GM20000 (cell line): ENCODE measurements at places on chromosomes 3 and 15.

- DNase-seq: no peak
Observed at GRCh38 chr3:117603097-117603496, 893.5 kb downstream of the TUSC7 start.

DNA sequence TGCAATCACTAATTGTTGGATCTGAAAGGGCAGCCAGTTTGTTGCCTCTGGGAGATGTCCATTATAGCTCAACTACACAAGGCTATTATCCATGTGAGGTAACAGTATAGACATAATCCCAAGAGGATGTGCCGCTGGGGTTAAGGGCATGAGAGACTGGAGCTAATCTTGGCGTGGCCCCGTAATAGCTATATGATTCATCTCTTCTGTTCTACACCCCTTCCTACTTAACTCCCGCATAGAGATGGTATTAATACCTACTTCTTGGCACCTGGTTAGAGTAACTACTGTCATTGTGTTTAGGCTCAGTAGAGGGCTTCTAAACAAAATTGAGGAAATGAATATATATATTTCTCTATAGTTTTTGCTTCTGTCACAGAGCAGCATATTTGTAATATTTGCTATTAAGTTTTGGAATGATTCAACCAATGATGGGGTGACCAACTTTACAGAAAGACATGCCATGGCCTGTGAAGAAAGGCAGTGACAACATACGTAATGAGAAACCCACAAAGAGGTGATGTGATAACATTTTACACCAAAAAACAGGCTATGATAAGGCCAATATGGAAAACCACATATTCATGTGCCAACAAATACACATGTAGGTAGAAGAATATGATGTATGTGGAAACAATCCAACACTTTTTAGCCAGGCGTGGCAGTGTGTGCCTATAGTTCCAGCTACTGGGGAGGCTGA is 76.8 kb upstream of the DPH6 start:
- DNase-seq: no peak

DNA sequence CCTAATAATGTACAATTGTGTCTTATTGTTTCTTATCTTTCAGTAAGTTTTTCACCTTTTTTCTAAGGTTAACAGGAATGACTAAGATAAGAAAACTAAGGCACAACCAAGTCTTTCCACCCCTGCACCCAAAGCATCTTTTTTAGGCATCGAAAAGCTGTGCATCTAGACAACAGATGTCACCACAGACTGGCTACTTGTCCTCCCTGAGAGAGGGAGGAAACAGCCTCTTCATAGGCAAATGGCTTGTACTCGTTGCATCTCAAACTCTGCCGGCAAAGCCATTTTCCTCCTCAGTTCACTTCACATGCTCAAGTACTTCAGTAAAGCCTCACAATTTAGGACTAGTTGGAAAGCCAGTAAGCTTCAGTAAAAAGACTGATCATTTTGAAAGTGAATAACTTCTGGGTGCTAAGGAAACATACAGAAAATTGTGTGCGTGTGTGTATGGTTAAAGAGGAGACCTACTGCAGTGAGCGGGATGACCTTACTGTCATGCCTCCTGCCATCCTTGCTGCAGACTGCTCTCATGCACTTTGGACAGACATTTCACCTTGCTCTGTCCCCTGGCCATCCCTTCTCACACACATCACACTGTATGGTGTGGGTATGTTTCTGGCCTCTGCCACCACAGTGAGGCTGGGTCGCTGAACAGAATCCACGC is 36.5 kb upstream of the HACD2 start:
- no peak for DNase-seq

GRCh38 chr15:62413153-62413552 is 248.1 kb upstream of the C2CD4B start:
- no peak for DNase-seq

DNA sequence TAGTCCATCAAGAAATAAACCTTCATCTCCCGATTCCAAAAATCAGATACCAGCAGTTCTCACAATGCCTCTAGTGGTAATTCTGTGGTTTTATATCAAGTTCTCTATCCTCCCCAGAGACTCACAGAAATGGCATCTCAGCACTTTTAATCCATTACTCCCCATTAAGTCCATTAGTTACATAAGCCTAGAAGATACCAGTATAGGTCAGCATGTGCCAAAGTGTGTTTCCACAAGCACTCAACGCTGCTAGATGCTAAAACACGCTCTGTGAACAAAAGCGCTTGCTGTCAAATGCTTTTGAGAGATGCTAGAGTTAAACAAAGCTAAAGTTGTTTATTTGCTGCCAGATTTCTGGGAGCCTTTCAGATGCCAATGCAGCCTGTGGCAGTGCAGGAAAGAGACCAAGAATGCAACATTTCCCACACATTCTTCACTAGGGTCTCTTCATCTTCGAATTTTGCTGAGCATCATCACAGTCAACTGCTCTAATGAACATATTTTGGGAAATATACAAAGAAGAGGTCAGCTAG is 918.8 kb upstream of the CFAP20DC start:
- no peak for DNase-seq

- no peak for DNase-seq
Observed at GRCh38 chr3:161884830-161885229, 388.2 kb downstream of the OTOL1 start.
